Stimulated activated CD4-positive, alpha-beta T cell treated with anti-CD3 and anti-CD28 coated beads, Interleukin-12 subunit alpha, Interleukin-12 subunit beta, amount 100 ng/mL, for 24 hours (primary cell): ENCODE measurements at places on chromosomes 5 and 9.

GRCh38 chr9:76366275-76366674, 28.0 kb downstream of the RFK start:
- DNase-seq = no peak

DNA sequence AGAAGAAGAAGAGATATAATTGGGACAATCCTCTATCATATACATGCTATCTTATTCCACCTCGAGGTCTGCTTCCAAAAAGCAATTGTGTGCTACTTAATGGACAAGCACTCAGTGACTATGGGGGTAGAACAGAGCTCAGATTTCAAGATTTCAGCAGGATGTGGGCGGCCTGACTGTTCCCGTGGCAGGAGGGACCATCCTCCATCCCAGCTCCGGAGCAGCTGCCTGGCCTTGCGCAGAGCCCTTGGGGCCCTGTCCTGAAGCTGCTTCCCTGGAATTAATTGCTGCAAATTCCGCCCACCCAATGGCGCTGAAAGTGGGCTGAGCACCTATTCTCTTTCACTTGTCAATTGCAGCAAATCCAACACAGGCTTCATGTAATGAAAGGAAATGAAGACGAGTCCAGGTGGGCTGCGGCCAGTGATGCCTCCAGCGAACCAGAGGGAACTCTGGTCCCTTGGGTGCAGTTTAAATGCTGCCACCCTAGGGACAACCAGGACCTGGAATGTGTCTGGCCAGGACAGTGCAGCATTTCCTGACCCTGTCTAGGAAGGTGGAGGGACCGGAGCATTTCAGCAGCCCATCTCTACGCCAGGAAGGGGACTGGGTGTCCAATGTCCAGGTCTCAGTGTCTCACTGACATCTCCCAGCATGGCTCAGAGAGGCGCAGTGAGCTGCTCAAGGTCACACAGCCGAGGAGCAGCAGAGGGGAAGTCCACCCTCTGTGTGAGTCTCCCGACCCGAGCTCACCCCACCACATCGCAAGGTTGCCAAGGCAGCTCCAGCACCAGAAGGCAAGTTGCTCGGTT, 50.5 kb upstream of the FCN1 start:
- no peak for DNase-seq

DNA sequence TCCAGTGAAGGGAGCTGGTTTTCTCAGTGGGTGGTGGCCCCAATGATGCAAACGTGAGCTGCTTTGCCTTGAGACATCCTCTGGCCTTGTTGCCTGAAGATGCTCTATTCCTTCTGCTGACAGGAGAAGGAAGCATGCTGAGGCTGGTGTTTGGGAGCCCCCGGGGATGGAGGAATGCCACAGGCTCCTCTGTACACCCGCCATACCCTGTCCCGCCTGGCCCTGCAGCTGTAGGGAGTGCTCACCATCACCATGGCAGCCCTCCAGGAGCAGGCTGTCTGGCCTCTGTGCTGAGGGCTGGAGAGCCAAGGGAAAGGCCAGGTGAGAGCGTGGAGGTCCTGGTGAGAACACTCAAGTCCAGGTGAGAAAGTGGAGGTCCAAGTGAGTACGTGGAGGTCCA, 134.4 kb downstream of the MRPL36 start:
- no peak for DNase-seq

GRCh38 chr5:39783756-39784421, 359.1 kb upstream of the DAB2 start:
- DNase-seq = no peak

GRCh38 chr5:92640340-92640739, 940.7 kb downstream of the NR2F1-AS1 start:
- DNase-seq = no peak
